ENCODE measurements at places on chromosomes 2 and 18.

- peaks cover 87% of the 10 kb centered on the region for H3K36me3 ChIP-seq
- peaks cover 9% of the 10 kb centered on the region for H3K4me1 ChIP-seq
- no peaks in the 10 kb centered on the region for H3K27me3 ChIP-seq
- no peak for DNase-seq
- peak overlapping the region; percentile 61 for H3K27ac ChIP-seq
- H3K4me3 ChIP-seq, result peak overlapping the region; percentile 0
These were observed 96.1 kb downstream of the UGGT1 start for GRCh38 chr2:128187032-128187654.

DNA sequence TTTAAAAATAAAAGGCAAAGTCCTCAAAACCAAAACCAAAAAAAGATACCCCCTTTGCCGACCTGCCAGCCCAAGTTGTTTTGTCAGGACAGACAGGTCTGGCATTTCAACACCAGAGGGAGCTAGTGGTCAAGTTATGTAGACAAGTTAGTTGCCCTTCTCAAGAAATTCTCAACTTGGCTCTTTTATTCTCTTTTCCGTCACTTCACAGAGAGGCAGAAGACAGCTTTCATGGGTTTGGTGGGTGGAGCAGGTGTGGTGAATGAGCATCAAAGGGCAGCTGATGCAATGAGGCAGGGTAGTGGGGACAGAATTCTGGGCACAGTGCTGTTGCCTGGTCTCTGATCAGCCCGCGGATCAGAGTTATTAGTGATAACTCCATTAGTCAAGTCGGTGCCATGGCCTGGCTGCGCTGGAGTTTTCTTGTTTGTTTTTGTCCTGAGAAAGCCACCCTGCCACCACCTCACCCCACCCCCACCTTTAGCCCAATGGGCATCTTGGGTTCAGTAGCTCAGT, 303.7 kb upstream of the EPAS1 start:
- no peaks in the 10 kb centered on the region for H3K4me1 ChIP-seq
- no peaks in the 10 kb centered on the region for H3K27me3 ChIP-seq
- H3K36me3 ChIP-seq, result peaks cover 7% of the 10 kb centered on the region
- H3K27ac ChIP-seq, result no peak overlapping the region
- no peak overlapping the region for H3K4me3 ChIP-seq
- DNase-seq, result peak; percentile 67

GRCh38 chr2:147774805-147775204, 70.0 kb upstream of the ACVR2A start:
- H3K36me3 ChIP-seq, result no peaks in the 10 kb centered on the region
- no peak overlapping the region for H3K27ac ChIP-seq
- H3K27me3 ChIP-seq, result no peaks in the 10 kb centered on the region
- H3K4me3 ChIP-seq, result no peak overlapping the region

DNA sequence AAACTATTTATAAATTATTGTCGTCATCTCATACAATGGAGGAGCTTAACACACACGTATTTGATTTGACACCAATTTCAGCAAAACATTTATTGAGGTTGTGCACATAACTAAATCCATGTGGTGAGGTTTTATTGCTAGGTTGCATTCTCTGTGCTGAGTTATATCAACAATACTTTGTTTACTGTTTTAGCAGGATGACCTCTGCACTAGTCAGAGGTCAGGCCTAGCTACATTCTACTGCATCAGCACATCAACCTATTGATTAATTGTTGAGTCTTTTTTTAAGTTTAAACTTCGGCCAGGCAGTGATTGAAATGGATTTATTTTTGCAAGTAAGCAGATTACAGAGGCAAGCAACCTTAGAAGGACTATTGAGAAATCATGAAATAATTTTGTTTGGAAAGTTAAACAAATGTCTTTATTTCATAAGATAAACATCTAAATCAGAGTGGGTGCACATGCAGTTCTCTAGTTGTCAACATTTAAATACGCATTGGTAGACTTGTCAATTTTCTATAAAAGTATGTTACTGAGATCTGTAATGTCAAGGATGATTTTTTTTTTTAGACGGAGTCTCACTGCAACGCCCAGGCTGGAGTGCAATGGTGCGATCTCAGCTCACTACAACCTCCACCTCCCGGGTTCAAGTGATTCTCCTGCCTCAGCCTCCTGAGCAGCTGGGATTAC, 75.2 kb upstream of the CD28 start:
- H3K27me3 ChIP-seq, result no peaks in the 10 kb centered on the region
- no peak overlapping the region for H3K4me3 ChIP-seq
- H3K36me3 ChIP-seq, result no peaks in the 10 kb centered on the region
- H3K27ac ChIP-seq, result no peak overlapping the region
- no peak for DNase-seq
- H3K4me1 ChIP-seq, result no peaks in the 10 kb centered on the region

DNA sequence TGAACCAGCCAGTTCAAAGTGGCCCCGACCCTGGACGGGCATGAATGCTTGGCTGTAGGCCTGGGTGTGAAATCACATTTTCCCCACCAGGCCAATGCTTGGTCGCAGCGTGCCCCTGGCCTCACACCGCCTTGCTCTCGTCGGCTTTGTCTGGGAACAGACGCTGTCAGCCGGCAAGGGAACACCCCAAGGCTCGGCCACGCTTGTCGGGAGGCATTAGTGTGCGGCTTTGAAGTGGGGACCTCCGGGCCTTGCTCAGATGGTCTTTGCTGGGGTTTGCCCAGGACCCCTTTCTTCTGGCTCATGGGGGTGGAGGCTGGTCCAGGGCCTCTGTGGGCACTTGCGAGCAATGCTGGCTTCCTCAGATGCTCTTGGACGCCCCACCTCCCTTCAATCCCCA, 79.1 kb downstream of the INHBB start:
- no peaks in the 10 kb centered on the region for H3K4me1 ChIP-seq
- H3K4me3 ChIP-seq, result no peak overlapping the region
- H3K27me3 ChIP-seq, result no peaks in the 10 kb centered on the region
- H3K27ac ChIP-seq, result no peak overlapping the region

- H3K4me1 ChIP-seq, result no peaks in the 10 kb centered on the region
- no peaks in the 10 kb centered on the region for H3K27me3 ChIP-seq
- H3K36me3 ChIP-seq, result no peaks in the 10 kb centered on the region
These were observed 32.6 kb downstream of the RBKS start for GRCh38 chr2:27857417-27858172.

DNA sequence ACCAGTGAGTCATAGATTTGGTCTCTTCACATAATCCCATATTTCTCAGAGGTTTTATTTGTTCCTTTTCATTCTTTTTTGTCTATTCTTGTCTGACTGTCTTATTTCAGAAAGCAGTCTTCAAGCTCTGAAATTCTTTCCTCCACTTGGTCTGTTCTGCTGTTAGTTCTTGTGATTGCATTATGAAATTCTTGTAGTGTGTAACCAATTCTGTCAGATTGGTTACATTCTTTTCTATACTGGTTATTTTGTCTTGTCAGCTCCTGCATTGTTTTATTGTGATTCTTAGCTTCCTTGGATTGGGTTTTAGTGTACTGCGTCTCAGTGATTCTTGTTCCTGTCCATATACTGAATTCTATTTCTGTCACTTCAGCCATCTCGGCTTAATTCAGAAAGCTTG, 18.6 kb downstream of the EHBP1 start:
- no peak overlapping the region for H3K27ac ChIP-seq
- no peak for DNase-seq
- no peaks in the 10 kb centered on the region for H3K36me3 ChIP-seq
- H3K4me3 ChIP-seq, result no peak overlapping the region

GRCh38 chr18:74582642-74583041, 15.0 kb upstream of the ZNF407 start:
- H3K4me1 ChIP-seq, result peaks cover 6% of the 10 kb centered on the region
- H3K4me3 ChIP-seq, result no peak overlapping the region
- DNase-seq, result no peak
- no peaks in the 10 kb centered on the region for H3K27me3 ChIP-seq
- no peaks in the 10 kb centered on the region for H3K36me3 ChIP-seq

- DNase-seq, result no peak
- H3K36me3 ChIP-seq, result no peaks in the 10 kb centered on the region
- no peaks in the 10 kb centered on the region for H3K4me1 ChIP-seq
- no peak overlapping the region for H3K4me3 ChIP-seq
- H3K27me3 ChIP-seq, result no peaks in the 10 kb centered on the region
- no peak overlapping the region for H3K27ac ChIP-seq
These were observed 1495.5 kb upstream of the ACVR2A start for GRCh38 chr2:146349334-146349733.

DNA sequence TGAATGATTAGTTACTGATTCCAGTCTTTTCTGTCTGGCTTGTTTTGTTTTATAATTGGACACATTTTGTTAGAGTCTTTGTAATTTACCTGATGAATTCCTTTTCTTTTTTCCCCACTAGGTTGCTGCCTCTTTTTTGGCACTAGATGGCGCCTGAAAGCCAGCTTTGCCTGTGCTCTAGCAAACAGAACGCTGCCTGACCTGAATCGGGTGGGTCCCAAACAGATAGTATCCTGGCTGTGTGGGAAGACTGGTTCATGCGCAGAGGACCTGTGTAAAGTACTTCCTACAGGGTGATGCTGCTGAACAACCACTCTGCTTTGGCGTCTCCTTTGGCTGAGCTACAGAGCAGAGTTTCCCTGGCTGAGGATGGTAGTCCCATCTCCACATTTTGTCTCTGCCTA, 288.2 kb downstream of the IKZF2 start:
- no peaks in the 10 kb centered on the region for H3K36me3 ChIP-seq
- H3K27ac ChIP-seq, result no peak overlapping the region
- DNase-seq, result no peak

- no peak for DNase-seq
- no peak overlapping the region for H3K27ac ChIP-seq
- H3K4me3 ChIP-seq, result no peak overlapping the region
- H3K27me3 ChIP-seq, result no peaks in the 10 kb centered on the region
These were observed 28.7 kb downstream of the KIF1A start for GRCh38 chr2:240791221-240791800.

DNA sequence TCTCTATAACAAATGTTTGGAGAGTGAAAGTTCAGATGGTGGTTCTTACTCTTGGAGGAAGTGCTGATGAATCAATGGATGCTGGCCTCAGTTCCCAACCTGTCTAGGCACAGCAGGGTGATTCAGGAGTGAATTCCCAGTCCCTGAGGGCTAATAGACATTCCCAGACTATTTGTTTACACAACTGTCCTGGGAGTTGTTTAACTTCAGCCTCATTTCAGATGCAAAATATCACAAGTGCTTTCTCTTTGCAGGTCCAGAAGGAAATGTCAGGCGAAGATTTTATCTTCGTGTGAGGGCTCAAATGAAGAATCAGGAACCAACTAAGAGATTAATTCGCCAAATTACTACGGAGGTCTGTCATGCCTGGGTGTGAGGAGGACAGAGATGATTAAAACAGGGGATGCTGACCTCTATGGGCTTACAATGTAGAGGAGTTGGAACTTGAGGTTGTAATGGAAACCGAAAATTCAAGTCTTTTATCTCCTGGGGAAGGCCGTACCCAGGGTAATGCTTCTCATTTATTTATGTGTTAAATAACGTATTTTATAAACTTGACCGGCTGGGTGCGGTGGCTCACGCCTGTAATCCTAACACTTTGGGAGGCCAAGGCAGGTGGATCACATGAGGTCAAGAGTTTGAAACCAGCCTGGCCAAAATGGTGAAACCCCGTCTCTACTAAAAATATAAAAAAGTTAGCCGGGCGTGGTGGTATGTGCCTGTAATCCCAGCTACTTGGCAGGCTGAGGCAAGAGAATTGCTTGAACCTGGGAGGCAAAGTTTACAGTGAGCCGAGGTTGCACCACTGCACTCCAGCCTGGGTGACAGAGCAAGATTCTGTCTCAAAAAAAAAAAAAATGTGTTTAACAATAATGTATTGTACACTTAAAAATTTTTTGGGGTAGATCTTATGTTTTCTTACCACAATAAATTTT, 38.7 kb upstream of the SLC1A4 start:
- DNase-seq, result no peak
- H3K4me3 ChIP-seq, result no peak overlapping the region
- H3K4me1 ChIP-seq, result no peaks in the 10 kb centered on the region

DNA sequence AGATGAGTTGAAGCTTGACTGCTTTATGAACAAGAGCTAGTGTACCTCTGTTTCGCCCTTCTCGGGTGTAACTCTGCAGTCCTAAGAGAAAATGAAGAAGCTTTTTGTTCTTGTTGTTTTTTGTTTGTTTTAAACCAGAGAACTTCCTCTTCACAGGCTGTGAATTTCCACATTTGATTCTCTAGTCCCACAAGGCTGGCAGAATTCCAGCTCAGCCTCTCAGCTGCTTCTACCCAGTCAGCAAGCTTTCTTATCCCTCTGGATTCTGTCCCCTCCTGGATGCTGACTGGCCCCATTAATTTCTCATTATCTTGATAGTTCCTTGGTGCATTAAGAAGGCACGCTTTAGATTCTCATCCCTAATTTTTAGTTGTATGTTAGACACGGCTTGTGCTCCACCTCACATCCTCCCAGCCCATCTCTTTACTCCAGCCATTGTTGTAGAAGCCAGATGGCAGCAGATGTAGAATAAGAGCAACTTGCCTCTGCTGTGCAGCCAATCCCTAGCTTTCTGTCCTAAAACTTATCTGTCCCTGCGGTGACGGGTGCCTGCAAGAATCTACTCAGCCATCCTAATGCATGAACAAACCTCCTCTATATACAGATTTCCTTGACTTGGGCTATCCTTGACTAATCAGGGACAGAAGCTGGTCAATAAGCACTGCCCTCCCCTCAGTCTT, 12.3 kb upstream of the RESP18 start:
- H3K4me3 ChIP-seq, result no peak overlapping the region
- no peaks in the 10 kb centered on the region for H3K27me3 ChIP-seq
- no peaks in the 10 kb centered on the region for H3K4me1 ChIP-seq

- no peak overlapping the region for H3K27ac ChIP-seq
- no peak for DNase-seq
- no peaks in the 10 kb centered on the region for H3K27me3 ChIP-seq
- no peaks in the 10 kb centered on the region for H3K4me1 ChIP-seq
- no peaks in the 10 kb centered on the region for H3K36me3 ChIP-seq
- H3K4me3 ChIP-seq, result no peak overlapping the region
These were observed 58.0 kb downstream of the CDCA7 start for GRCh38 chr2:173412628-173413027.

- no peaks in the 10 kb centered on the region for H3K27me3 ChIP-seq
- H3K4me3 ChIP-seq, result no peak overlapping the region
- no peak overlapping the region for H3K27ac ChIP-seq
- DNase-seq, result peak; percentile 19
- no peaks in the 10 kb centered on the region for H3K36me3 ChIP-seq
- peaks cover 12% of the 10 kb centered on the region for H3K4me1 ChIP-seq
These were observed 35.6 kb upstream of the RNF125 start for GRCh38 chr18:31983020-31983419.

DNA sequence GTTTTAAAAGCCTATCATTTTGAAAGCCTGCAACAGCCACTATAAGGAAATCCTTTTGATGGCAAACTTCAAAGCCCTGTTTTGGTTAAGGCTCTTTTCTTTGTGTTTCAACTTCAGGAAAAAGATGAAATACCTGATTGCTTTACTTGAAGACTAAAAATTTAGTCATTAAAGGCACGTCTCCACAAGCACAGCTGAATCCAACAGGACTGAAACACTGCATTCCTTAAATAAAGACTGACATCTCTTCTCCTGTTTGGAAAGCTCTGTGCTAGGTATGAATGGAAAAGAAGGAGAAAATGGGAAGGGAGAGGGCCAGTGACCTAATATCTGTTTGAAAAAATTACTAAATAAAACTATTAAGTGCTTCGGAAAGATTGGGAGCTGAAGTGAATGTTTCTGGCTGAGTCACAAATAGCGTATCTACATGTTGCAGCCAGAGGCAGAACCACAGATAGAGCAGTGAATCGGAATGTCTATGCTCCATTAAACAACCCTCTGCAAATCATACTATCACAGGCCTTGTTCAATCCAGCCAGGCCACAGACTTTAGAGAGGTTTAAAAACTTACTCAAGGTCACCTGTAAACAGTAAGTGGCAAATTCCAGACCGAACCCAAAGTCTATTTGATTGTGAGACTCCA, 21.1 kb upstream of the RALBP1 start:
- no peak overlapping the region for H3K27ac ChIP-seq
- H3K4me3 ChIP-seq, result no peak overlapping the region
- no peaks in the 10 kb centered on the region for H3K27me3 ChIP-seq
- DNase-seq, result no peak
- no peaks in the 10 kb centered on the region for H3K36me3 ChIP-seq

Data from heart left ventricle (tissue), 16 donors.